Stimulated activated CD4-positive, alpha-beta T cell treated with anti-CD3 and anti-CD28 coated beads, TNF-alpha, amount 100 ng/mL, for 1 hour (primary cell): ENCODE measurements at places on chromosomes 2 and 18.

DNA sequence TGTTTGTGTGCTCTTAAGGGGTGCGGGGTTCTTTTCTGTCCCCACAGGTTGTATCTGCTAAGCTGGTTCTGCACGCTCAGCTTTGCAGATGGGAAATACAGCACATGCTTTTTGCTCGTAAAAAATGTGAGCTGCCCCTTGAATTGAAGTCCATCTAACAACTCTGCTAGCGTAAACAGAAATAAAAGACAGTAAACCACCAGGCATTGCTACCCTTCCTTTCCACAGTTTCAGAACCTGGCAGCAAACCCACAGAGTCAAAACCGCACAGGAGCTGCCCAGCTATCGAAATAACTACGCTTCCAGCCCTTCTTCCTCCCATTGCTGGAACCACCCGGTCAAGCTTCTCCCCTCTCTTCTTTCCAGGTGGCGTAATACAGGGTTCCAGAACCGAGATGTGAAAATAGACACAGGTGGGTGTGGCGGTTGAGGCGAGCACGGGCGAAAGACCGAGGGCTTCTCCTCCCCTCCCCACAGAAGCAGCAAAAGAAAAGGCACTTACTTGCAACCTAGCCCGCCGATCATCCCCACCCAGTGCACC is 479 bp downstream of the SCN9A start:
- DNase-seq = no peak

- no peak for DNase-seq
Measured at GRCh38 chr18:66438711-66439536, 165.0 kb downstream of the CDH19 start.

DNA sequence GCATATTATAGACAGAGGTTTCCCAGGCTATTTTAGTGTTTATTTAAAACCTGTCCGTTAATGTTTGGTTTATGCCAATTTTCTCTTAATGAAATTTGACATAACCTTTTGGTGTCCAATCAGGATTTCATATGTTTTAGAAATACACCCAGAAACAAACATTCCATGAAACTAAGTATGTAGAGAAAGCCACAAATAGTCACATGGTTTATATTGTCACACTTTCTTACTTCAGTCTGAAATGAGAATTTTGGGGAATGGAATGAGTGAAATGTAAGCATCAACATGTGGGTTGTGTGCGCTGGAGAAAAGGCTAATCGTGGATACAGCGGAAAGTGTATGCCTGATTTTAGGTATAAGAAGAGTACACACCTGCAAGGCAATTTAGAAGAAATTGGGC is 277.0 kb upstream of the RAB12 start:
- no peak for DNase-seq

DNA sequence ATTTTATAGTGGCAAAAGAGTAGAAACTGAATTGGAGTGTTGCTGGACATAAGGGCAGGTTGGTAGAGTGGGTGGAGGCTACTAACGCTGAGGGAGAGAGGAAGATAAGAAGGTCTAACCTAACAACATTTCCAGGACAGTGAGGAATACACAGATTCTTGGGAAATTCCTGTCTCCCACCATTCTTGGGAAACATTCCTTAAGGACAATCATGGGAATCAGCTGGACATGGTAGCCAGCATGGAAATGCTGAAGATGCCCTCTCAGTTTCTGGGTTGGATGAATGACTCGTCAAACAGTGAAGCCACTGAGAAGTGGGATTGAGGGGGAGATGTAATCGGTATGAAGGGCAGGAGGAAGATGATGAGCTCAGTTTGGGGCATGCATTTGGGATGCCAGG is 265.4 kb downstream of the AFF3 start:
- no peak for DNase-seq

GRCh38 chr18:34991152-34991551 is 50.1 kb upstream of the MAPRE2 start:
- no peak for DNase-seq
